Stimulated activated CD4-positive, alpha-beta T cell treated with anti-CD3 and anti-CD28 coated beads, Interleukin-1b, Interleukin-23, amount 100 ng/mL, for 1 hour (primary cell): ENCODE measurements at places on chromosomes 5 and 9.

DNA sequence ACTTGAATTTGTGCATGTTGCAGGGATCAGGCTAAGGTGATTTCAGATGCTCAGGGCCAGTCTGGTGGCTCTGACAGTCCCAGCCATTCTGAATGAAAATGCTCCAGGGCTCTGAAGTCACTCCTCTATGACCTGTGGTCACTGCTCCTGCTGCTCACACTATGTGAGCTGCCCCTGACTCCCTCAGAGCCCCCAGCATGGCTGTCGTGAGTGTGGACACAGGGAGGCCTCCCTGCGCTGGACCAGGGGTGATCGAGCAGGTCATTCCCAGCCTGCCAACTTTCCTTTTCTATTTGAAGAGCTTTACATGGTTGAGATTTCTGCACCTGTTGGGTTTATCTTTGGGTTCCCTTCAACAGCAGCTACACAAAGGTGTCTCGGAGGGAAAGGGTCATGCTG lies 74.5 kb downstream of the WNK2 start:
- DNase-seq: no peak

DNA sequence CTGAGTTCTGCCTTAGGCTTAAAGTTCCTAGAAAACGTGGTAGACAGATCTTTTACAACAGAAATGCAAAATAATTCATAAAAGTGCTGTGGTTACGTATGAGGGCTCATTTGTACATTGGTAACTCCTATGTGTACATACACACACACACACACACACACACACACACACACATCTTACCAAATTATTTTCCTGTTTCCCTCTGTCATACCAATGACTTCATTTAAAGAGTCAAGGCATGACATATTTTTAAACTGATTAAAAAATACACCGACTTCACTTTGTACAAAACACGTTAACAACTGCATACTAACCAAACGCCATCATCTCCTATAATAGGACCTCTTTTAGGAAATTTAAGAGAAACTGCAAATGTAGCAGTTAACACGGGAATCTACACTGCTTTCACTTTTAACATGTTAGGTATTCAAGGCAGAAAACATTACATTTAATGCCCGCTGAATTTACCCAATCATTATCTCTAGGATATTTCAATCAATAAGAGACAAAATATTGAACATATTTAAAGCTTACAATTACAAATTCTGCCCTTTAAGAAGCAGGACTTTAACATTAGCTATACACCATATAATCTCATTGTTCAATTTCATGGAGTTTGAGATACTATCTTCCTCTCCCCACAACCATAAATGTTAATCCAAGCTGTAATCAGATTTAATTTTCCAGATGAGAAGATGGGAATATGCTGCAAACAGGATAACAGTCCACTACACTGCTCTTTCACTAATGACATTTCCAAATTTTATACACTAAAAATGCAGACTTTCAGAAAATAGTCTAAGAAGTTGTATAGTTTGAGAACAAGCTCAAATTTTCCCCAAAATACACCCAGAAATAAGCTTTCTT lies 133.1 kb downstream of the DENND1A start:
- no peak for DNase-seq

- DNase-seq: no peak
Observed at GRCh38 chr9:31759703-31760102, 624.7 kb upstream of the ACO1 start.

DNA sequence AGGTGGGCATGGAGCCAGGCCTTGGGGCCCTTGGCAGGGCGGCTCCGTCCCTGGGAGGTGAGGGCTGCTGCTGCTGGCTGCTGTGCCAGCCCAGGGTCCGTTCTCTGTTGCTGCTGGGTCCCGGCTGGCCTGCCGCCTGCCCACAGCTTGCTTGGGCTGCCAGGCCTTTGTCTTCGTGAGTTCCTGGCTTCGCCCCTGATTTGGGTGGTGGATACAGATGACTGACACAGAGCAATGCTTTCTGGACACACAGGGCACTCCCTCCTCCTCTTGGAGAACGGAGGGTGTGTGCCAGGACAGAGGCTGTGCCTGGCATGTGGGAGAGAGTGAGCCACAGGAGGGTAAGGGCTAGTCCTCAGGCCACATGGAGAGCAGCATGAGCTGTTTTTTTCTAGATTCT lies 166.1 kb downstream of the MACROH2A1 start:
- no peak for DNase-seq

DNA sequence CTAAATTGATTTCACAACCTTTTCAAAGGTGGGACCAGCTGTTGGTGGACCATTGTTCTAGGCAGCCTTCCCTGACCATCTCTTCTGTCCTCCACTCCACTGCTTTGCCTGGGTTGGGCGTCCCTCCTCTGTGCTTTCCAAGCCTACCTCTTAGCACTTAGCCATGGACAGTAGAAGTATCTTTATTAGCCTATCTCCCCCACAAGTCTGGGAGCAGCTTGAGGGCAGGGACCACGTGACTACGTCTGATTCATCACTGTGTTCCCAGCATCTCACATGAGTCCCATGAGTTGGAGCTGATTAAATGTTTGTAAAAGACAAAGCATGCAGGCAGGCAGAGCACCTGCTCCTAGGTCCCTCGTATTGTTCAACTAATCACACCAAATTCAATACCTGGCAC lies 20.9 kb downstream of the MORN5 start:
- DNase-seq: no peak

GRCh38 chr5:160620401-160620800 lies 198.7 kb downstream of the PTTG1 start:
- no peak for DNase-seq

GRCh38 chr5:59548807-59549357 lies 344.6 kb downstream of the PDE4D start:
- no peak for DNase-seq
